ENCODE measurements at places on chromosomes 3 and 15. TPM values are rescaled to one million over a fixed set of nuclear protein-coding genes. Genes with fewer than 3 reads are reported as not detected.

GRCh38 chr3:67704322-67704721 is 49.9 kb upstream of the SUCLG2 start:
- no peak for DNase-seq

DNA sequence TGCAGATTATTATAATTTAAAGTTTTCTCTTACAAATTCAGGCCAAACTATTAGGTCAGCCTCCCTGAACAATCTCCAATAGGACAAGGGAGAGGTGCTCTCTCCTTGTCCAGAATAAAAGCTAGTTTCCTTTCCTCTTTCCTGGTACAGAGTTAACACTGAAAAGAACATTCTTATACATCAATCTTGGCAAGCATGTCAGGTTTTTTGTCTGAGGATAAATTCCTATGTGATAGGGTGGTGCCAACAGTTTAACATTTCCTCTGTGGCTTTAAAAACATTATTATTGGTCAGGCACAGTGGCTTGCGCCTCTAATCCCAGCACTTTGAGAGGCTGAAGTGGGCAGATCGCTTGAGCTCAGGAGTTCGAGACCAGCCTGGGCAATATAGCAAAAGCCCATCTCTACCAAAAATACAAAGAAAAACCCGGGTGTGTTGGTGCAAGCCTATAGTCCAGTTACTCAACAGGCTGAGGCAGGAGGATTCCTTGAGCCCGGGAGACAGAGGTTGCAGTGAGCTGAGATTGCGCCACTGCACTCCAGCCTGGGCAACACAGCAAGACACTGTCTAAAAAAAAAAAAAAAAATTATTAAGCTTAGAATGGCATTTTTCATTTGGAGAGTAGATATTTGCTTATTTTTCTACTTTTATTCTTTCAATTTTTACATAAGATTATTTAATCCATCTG is 13.7 kb upstream of the ULK4 start:
- no peak for DNase-seq

GRCh38 chr3:149288655-149289054 is 44.8 kb downstream of the TM4SF18 start:
- DNase-seq: no peak

DNA sequence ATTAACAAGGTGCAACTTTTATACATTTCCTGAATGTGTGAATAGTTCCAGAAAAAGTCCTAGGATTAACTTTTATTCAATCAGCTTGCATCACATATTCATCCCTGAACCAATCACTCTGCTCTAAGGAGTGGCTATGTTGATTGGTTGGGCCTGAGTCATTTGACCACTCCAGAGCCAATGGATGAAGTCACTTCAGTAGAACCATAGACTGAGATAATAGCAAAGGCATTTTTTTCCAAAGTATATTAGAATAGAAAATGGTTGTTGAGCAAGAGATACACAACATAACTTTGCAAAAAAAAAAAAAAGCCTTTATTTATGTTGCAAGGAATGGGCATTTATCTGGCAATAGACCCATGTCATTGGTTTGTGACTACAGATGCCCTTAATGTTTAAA is 55.5 kb upstream of the AGTR1 start:
- DNase-seq: no peak

- no peak for DNase-seq
These were observed 8.4 kb upstream of the HRH1 start for GRCh38 chr3:11145888-11146287.

- DNase-seq: no peak
These were observed 1347.2 kb downstream of the ROBO1 start for GRCh38 chr3:78420611-78421010.

GRCh38 chr3:129345971-129346370 is 67.3 kb downstream of the HMCES start:
- no peak for DNase-seq

GRCh38 chr3:98259707-98260106 is 4.3 kb upstream of the OR5H6 start:
- DNase-seq: no peak

- DNase-seq: no peak
These were observed 73.2 kb downstream of the AAGAB start for GRCh38 chr15:67181221-67181639.

Gene WDR93
- total RNA-seq: 0.49 TPM

Gene NR1D2
- 51.8 TPM for total RNA-seq

Gene EXD1
- total RNA-seq: 0.12 TPM

Gene ADPRH
- 9.5 TPM for total RNA-seq

Gene ALDH1A2
- total RNA-seq: 134 TPM

Gene ST3GAL6
- 5.9 TPM for total RNA-seq

Gene NME9
- 2.6 TPM for total RNA-seq

All from mucosa of gallbladder (tissue), 1 donor.